ENCODE measurements at places on chromosomes 11 and 22.

DNA sequence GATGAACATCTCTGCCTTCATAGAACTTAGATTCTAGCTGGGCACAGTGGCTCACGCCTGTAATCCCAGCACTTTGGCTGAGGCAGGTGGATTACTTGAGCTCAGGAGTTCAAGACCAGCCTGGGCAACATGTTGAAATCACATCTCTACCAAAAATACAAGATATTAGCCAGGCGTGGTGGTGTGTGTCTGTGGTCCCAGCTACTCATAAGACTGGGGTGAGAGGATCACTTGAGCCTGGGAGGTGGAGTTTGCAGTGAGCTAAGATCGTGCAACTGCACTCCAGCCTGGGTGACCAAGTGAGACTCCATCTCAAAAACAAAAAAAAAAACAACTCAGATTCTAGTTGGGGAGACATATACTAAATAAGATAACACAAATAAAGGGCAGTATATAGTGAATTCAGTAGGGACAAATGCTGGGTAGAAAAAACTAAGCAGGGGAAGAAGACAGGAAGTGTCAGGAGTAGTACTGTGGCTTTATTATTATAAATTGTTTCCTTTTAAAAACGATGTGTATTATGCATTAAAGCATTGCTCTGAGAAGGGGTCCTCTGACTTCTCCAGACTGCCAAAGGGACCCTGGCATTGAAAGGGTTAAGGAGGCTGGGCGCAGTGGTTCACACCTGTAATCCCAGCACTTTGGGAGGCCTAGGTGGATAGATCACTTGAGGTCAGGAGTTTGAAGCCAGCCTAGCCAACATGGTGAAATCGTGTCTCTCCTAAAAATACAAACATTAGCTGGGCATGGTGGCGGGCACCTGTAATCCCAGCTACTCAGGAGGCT is 46.7 kb downstream of the PACS1 start:
- peaks cover 66% of the 10 kb centered on the region for H3K4me1 ChIP-seq
- no peak for DNase-seq
- H3K4me3 ChIP-seq, result peak overlapping the region; percentile 72
- H3K27ac ChIP-seq, result peak overlapping the region; percentile 61
- peaks cover 7% of the 10 kb centered on the region for H3K36me3 ChIP-seq

DNA sequence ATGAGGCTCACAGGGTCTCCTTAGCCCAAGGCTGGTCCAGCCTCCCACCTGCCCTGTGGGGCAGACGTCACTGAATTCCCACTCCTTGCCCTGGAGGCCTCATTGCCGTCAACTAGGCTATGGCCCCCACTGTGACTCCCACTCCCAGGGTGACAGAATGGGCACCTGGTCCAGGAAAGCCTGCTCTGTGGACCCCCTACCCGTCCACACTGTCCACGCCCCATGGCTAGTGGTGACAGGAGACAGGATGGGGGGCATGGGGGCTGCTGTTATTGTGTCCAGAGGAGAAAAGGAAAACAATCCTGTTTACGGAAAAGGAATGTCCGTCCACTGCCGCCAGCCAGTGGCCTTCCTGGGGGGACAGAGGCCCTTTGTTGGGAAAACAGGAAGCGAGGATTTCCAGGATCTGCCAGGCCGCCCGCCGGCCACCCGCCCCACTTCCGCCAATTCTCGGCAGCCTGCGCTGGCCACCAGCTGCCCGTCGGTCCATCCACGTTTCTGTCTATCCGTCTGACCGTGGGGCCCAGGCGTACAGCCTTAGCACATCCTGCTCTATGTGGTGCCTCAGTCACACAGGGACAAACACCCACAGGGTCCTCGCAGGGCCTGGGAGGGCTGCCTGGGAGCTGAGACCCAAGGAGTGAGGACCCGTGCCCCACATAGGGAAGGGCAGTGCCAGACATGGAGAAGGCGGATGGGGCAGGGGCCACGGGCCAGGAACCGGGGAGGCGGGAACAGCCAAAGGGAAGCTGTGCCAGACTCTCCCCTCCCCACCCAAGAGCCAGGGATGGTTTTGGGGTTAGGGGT is 19.5 kb downstream of the CRELD2 start:
- H3K36me3 ChIP-seq, result peaks cover 6% of the 10 kb centered on the region
- H3K4me1 ChIP-seq, result peaks cover 5% of the 10 kb centered on the region
- no peaks in the 10 kb centered on the region for H3K27me3 ChIP-seq
- H3K27ac ChIP-seq, result peak overlapping the region; percentile 87

DNA sequence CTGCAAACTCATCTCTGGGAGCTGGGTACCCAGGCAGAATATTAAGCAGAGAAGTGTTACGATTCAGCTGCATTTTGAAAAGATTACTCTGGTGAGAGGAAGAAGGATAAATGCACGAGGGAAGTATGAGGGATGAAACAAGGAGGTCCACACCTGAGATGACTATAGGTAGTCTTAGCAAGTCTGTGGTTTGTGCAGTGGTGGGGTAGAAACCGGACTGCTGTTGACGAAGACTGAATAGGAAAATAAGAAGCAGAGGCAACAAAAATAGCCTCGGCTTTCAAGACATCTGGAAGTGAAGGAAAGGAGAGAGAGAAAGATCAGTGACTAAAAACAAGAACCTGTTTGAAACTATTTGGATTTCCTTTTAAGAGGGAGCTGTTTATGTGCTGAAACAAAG is 810.8 kb downstream of the OPCML start:
- H3K4me1 ChIP-seq, result peaks cover 10% of the 10 kb centered on the region
- H3K36me3 ChIP-seq, result peaks cover 5% of the 10 kb centered on the region
- peaks cover 2% of the 10 kb centered on the region for H3K27me3 ChIP-seq
- no peak for DNase-seq
- peak overlapping the region; percentile 9 for H3K4me3 ChIP-seq

GRCh38 chr22:47629791-47630655 is 867.6 kb downstream of the TBC1D22A start:
- no peak overlapping the region for H3K4me3 ChIP-seq
- no peaks in the 10 kb centered on the region for H3K36me3 ChIP-seq
- no peaks in the 10 kb centered on the region for H3K4me1 ChIP-seq
- no peak overlapping the region for H3K27ac ChIP-seq

- no peaks in the 10 kb centered on the region for H3K27me3 ChIP-seq
- H3K36me3 ChIP-seq, result no peaks in the 10 kb centered on the region
- DNase-seq, result no peak
Measured at GRCh38 chr11:27040302-27041115, at the start of gene BBOX1. TSS of gene BBOX1 (plus strand) at chr11:27040815. CDS start at chr11:27055431, 14,616 bp downstream.

DNA sequence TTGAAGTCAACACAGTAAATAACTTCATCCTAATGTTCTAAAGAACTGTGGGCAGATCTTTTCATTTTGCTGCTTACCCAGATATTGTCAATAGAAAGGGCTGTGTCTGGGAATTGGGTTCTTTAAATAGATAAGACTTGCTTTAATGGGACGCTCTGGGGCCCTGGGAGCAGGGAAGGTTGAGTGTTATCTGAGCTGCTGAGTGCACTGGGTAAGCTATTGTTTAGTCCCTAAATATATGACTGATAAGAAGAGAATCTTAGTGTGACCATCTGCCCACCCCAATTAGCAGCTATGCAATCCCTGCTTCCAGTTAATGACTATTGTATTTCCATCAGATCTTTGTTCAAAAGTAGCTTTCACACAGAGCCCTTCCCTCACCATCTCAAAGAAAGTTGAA is 44.4 kb downstream of the ARHGAP42 start:
- no peaks in the 10 kb centered on the region for H3K4me1 ChIP-seq
- H3K27me3 ChIP-seq, result no peaks in the 10 kb centered on the region
- no peak overlapping the region for H3K4me3 ChIP-seq
- no peak overlapping the region for H3K27ac ChIP-seq

GRCh38 chr22:28900379-28900925 is 17.1 kb downstream of the ZNRF3 start:
- no peak overlapping the region for H3K4me3 ChIP-seq
- H3K4me1 ChIP-seq, result peaks cover 10% of the 10 kb centered on the region
- no peaks in the 10 kb centered on the region for H3K36me3 ChIP-seq
- H3K27ac ChIP-seq, result peak overlapping the region; percentile 35
- H3K27me3 ChIP-seq, result peaks cover 16% of the 10 kb centered on the region

DNA sequence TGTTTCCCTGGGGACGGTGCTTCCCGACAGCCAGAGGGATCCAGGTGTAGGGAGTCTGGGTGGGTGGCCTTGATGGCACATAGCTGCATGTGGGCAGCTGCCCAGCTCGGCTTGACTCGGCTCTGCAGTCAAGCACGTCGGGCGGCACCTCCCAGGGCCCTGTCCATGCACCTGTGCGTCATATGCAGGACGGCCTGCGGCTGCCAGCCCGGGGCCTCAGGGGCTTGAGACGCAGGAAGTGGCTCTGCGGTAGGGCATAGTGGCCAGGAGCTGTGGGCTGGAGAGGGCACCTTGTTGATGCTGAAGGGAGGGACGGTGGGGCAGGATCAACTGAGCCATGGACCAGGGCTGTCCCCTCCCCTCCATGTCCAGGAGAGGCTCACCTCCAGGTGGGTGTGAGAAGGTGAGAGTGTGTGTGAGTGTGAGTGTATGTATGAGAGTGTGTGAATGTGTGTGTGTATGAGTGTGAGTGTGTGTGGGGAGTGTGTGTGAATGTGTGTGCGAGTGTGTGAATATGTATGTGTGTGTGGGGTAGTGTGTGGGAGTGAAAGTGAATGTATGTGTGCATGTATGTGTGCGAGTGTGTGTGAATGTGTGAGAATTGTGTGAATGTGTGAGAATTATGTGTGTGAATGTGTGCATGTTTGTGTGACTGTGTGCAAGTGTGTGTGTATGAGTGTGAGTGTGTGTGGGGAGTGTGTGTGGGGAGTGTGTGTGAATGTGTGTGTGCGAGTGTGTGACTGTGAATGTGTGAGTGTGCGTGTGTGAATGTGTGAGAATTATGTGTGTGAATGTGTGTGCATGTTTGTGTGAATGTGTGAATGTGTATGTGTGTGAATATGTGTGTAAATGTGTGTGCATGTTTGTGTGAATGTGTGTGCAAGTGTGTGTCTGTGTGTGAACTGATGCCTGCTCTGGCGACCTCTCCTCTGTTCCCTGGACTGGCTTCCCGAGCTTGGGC is 5.7 kb upstream of the SUN2 start:
- peaks cover 3% of the 10 kb centered on the region for H3K36me3 ChIP-seq
- no peak overlapping the region for H3K4me3 ChIP-seq
- DNase-seq, result no peak
- no peaks in the 10 kb centered on the region for H3K27me3 ChIP-seq

DNA sequence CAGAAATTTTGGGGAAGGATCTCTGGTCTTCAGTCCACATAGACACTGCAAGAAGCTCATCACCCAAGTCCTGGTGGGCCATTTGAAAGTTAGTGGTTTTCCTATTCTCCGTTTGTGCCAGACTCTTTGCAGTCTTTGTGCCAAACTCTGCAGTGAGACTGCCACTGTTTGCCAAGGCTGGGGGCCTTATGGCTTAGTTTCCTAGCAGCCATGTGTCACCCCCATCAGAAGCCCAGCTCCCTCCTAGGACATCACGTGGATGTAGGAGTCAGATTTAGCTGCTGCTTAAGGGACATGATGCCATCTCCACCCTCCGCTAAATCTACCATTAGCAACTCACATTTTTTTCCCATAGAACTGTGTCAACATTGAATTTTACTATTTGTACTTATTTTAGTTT is 220.0 kb downstream of the C11orf91 start:
- H3K27ac ChIP-seq, result no peak overlapping the region
- H3K27me3 ChIP-seq, result peaks cover 23% of the 10 kb centered on the region
- DNase-seq, result no peak
- no peaks in the 10 kb centered on the region for H3K36me3 ChIP-seq

DNA sequence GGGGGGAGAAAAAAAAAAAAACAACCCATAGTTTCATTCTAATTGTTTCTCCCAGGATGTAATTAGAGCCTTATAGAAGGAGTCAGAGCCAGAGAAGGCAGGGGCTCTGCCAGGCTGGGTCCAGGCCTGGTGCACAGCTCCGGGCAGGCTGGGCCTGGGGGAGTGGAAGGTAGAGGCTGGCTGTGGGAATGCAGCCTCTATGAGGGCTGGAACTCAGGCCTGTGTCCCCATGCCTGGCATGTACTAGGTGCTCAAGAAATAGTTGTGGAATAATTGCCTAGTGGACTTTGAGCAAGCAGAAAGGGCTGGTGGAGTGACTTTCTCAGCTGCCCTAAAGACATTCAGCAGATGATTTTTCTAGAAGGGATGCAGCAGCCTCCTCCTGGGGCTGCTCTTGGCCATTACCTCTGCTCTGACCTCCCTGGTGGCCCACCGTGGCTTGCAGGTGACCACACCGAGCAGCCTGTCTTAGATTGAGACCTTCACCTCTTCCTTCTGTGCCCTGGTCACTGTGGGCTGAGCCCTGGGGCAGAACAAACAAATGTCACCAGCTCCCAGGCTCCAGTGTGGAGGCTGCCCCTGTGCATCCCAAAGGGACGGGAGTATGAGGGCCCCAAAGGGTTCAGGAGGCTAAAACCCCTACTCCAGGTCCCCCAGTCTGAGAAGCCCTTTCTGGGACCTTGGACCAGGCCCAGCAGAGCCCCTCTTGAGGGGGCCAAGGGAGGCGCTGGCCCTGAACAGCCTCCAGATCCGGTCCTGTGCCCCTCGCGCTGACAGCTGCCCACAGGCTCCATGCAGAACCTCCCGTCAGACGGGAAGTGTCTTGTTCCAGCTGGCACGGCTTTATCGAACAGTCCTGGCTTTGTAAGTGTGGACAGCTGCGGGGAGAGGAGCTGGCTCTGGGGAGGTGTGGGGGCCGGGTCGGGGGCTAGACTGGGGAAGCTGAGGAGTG is 18.8 kb downstream of the MYEOV start:
- peak overlapping the region; percentile 85 for H3K27ac ChIP-seq
- DNase-seq, result no peak
- H3K36me3 ChIP-seq, result no peaks in the 10 kb centered on the region
- no peak overlapping the region for H3K4me3 ChIP-seq
- H3K27me3 ChIP-seq, result no peaks in the 10 kb centered on the region
- peaks cover 17% of the 10 kb centered on the region for H3K4me1 ChIP-seq

DNA sequence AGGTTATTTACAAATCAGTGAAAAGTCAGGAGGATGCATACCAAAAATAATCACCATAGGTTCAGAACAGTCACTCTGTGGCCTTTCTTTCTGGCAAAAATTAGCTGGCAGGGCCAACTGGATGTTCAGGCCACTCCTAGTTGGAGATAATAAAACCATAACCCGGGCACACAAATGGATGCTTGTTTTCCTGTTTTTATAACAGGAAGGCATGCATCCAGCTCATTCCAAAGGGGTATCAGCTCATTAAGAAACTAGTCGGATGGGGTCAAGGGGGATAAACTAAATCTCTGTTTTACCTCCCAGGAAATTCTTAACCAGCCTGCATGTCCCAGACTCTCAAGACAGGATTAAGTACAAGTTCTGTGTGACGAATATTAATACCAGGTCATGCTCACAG is 81.0 kb downstream of the FBXO7 start:
- no peaks in the 10 kb centered on the region for H3K4me1 ChIP-seq
- H3K4me3 ChIP-seq, result no peak overlapping the region
- no peaks in the 10 kb centered on the region for H3K36me3 ChIP-seq
- H3K27ac ChIP-seq, result no peak overlapping the region
- peaks cover 49% of the 10 kb centered on the region for H3K27me3 ChIP-seq

DNA sequence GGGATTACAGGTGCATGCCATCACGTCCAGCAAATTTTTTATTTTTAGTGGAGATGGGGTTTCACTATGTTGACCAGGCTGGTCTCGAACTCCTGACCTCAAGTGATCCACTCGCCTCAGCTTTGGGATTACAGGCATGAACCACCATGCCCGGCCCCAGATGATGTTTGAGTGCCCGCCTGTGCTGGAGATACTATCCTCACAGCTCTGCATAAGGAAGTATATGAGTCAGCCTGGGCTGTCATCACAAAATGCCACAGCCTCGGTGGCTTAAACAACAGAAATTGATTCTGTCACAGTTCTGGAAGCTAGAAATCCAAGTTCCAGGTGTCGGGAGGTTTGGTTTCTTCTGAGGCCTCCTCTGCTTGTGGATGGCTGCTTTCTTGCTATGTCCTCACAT is 119.3 kb downstream of the OSBP2 start:
- H3K4me3 ChIP-seq, result no peak overlapping the region
- no peaks in the 10 kb centered on the region for H3K36me3 ChIP-seq
- DNase-seq, result no peak
- no peak overlapping the region for H3K27ac ChIP-seq
- H3K27me3 ChIP-seq, result peaks cover 21% of the 10 kb centered on the region
- no peaks in the 10 kb centered on the region for H3K4me1 ChIP-seq

Measured in effector memory CD8-positive, alpha-beta T cell (primary cell).